ENCODE measurements at places on chromosomes 12 and 14.

DNA sequence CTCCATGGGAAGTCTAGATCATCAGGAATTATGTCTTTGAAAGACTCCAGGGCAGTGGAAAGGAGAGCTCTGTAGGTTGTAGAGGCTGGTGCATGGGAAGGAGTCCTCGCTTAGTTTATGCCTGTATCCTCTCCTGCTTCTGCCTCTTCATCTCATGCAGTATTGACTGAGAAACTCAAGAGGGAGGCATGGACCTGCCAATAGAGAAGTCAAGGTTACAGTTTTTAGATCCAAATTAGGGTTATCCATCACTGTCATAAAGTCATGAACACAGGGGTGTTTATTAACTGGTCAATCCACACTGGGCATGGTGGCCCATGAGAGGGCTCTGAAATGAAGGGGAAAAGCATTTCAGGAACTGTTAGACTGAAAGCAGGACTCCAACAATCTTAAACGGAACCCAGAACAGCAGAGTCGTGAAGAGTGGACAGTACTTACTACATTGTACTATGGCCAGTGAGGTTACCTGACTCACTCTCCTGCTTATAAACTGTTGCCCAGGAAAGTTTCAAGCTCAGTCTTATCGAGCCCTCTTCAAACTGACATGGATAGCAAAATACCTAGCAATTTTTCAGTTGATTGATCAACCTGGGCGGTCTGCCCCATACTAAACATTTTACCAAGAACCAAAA lies 30.1 kb upstream of the DHRS7 start:
- no peak for DNase-seq

DNA sequence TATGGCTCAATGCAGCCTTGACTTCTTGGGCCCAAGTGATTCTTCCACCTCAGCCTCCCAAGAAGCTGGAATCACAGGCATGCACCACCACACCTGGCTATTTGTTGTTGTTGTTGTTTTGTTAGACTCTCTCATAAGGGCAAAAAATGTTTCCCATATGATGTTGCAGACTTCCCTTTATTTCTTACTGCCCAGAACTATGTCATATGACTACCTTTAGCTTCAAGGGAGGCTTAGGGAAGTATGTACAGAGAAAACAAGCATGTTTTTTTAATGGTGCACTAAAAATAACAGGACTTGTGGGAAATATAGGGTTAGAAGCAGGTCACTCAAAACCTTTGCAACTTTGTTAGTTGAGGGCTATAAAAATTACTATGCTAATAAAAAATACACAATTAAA lies 4.3 kb upstream of the GPR19 start:
- no peak for DNase-seq

- DNase-seq: no peak
Observed at GRCh38 chr12:15488481-15488880, 166.2 kb downstream of the PTPRO start.

GRCh38 chr14:53183056-53183455 lies 29.9 kb upstream of the DDHD1 start:
- no peak for DNase-seq
